ENCODE measurements at places on chromosomes 12 and 14.
A peak's percentile ranks its signal among the peaks of the same experiment; 100 is the strongest.

DNA sequence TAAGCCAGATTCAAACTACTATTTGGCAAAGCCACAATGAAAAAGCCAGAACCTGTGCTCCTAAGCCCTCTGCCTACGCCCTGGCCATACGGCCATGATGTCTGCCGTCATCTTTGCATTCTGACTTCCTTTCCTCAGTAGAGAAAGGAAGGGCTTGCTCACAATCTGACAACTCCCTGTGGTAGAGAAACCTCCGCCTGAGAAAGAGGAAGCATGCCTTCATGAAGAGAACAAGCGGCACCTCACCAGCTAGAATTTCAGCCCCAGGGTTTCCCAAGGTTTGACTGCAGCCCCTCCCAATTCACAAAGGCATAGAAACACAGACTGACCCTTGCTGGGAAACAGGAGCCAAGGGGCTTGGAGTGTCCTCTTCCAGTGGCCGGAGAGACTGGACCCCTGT lies 25.7 kb downstream of the TEP1 start:
- no peak for DNase-seq

DNA sequence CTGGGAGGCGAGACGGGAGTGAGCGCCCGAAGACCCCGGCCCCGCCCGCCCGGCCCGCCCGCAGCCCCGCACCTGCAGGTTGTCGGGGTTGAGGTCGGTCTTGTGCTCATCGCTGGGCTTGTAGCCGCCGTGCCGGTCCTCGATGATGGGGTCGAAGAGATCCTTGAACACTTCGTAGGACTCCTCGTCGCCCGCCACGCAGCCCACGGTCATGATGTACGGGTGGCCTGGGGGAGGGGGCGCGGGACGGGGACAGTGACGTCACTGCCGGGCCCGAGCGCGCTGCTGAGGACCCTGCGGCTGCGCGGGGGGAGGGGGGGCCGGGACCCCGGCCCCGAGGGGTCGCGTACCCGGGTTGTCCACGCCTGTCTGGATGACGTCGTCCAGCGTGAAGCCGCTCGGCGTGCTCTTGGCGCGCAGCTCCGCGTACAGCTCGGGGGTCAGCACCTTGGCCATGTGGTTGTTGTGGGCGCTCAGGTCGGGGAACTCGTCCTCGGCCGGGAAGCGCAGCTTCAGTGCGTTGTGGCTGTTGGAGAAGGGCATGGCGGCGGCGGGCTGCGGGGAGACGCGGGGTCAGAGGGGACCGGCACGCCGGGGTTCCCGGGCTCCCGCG lies 573 bp downstream of the CKB start:
- DNase-seq, result no peak

DNA sequence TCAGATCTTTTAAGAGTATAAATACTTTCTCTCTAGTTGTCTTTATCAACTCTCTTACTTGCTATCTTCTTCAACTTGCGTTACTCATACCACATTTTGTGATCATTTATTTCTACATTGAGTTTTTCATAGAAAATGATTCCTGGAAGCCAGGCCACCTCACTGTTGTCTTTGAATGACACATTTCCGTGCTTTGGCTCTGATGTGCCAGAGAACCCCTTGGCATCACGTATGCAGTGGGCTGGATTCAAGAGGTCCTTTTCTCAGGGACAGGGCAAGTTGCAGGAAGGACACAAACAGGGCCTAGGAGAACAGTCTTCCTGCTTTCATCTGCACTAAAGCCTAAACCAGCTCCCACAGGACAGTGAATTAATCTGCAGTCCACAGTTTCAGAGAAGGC lies 70.3 kb upstream of the PYGL start:
- DNase-seq, result no peak

DNA sequence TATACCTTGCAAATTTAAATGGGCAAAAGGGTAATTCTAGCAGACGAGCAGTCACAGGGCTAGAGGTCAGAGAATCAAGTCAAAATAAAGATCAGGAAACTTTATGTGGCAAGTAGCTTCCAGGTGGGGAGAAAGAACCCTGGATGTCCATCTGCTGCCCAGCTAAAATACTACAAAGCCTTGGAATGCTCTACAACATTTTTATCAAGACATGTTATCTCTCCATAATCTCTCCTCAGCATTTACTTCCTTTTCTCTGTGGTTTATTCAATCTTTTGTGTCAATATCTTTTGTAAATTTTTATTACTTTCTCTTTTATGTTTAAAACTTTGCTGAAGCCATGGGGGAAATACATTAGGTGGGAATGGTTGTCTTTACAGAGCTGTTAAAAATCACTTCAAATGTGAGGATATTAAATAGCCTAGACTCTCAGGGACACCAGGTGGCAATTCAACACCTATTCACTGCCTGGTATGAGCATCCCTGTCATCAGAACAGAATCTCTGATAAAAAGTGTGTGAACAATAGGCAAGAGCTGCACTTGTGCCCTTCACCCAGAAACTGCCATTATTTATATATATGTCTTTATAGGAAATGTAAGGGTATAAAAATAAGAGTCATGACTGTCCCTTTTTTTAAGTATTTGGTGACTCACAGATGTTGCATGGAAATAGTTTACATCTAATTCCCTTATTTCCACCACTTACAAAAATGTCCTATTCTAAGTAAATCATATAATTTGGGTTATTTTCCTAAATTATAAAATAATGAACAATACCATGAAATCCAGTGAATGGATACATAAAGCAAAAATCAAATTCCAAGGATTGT lies 152.9 kb downstream of the EPS8 start:
- no peak for DNase-seq

GRCh38 chr14:22390824-22391461 lies 198.1 kb downstream of the DAD1 start:
- DNase-seq, result no peak

DNA sequence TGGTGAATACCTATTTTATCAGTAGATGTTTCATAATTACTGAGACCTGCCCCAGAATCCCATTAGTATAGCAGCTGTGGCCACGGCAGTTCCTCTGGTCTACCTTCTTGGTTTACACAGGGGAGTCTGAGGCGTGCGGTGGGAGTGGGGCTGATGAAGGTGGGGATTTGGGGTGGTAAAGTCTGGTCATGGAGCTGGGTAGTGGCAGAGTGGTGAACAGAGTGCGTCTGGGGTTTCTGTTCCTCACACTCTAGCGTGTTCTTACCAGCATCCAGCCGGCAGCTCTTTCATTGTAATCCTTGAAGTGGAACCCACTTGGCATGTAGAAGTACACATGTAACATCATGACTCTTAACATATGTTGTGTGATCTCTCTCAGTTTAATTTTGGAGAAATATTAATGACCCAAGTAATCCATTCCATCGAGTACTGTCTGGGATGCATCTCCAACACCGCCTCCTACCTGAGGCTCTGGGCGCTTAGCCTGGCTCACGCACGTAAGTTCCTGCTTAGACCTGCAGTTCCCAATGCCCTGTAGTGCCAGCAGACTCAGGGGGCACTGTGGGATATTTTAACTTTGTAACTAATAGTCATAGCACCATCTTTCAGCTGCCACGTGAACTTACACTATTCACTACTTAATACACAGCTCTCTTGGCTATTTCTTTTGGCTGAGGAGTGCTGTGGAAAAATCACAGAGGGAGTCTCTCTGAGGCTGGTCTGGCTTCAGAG lies 7.9 kb upstream of the DNAH10 start:
- DNase-seq, result no peak

- no peak for DNase-seq
Observed at GRCh38 chr12:50102646-50103309, 1.0 kb upstream of the GPD1 start.

DNA sequence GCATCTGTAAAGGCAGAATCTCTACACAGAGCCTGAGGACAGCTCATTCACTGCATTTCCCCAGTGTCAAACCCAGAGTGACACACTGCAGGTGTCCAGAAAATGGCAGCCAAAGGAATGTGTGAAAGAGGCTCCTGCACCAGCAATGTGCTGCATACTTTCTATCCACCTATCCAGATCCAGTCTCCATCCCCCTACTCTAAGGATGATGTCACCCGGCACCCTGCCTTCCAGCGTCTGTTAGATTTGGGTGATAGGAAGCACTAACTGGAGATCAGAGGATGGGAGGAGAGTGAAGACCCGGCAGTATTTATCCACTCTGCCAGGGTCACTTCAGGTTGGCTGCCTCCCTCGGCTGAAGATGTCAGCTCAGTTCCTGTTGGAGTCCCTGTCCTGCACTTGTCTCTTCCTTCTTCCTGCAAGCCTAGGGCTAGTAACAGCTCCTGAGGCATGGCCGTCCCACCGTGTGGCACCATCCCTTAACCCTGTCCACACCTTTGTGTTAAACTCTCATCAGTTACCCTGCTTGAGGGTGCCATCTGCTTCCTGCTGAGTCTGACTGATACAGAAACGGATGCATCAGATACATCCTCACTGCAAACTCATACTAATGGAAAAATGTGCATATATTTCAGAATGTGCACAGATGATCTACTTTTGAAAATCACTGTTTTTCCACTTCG lies 13.0 kb upstream of the GPR68 start:
- no peak for DNase-seq

GRCh38 chr12:101368016-101368415 lies 39.6 kb downstream of the ARL1 start:
- DNase-seq, result no peak

GRCh38 chr14:41360126-41360525 lies 246.6 kb upstream of the LRFN5 start:
- no peak for DNase-seq

DNA sequence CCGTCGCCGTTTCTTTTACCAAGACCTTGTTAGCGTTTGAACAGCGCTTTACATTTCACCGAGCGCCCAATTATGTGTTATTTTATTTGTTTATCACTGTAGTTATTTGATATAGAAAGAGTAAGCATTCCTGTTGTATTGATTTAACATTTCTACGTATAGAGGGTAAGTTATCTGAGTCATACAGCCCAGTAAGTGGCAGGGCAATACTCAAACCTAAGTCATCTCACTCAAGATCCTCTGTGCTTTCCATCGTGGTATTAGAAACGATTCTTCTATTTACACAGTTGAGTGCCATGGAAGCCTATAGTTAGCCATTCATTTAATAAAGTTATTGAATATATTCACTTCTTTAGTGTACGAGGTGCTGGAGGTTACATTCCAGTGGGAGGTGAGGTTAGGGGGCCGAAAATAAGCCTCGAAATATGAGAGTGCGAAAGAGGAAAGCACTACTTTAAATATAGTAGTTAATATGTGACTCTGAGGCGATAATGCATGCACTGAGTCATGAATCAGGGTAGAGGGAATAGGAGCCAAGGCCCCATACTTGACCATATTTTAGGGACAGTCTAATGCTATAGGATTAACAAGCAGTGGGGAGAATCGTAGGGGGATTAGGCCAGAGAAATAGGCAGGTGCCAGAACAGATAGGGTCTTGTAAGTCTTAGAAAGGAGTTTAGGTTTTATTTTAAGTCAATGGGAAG lies 629 bp downstream of the RAD51AP1 start:
- DNase-seq, result no peak

DNA sequence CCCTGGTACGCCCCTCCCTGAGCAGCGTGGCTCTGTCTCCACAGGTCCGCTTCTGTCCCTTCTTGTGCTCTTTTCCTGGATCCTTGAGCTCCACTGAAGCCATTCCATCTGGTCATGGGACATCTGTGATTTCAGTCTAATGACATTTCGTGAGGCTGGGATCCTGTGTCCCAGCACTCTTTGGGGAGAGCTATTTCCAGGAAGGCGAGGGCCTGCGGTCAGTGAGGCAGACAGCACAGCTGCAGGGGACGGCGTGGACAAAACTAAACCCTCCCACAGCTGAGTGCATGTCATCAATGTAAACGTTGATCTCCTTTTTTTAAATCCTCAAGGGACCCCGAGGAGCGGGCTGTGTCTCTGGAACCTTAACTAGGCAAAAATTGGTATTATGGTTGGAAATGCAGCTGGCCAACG lies 127.7 kb downstream of the DACT1 start:
- DNase-seq, result no peak

DNA sequence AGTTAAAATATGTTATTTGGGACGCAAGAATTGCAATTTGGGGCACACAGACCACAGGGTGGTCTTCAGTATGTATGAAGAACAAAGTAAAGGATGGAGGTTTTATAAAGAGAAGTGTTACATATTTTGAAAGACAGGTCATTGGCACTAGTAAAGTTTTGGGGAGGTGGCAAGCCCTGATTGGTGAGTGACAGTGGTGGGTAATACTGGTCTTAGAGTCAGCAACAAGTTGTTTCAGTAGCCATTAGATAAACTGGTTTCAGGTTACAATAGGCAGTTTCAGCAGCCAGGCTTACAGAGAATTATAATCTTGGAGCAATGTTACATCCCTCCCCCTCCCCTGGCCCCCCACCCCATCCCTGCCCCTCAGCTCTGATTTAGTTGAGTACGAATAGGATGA lies 17.5 kb downstream of the MARK3 start:
- no peak for DNase-seq

DNA sequence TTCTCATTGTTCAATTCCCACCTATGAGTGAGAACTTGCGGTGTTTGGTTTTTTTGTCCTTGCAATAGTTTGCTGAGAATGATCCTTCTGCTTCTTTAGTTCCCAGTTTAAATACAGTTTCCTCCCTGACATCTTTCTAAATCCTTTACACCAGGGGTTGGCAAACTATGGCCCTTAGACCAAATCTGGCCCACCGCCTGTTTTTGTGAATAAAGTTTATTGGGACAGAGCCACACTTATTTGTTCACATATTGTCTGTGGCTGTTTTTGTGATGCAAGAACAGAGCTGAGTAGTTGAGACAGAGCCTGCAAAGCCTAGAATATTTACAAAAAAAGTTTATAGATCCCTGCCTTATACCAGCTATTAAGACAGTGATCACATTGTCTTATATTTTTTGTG lies 53.7 kb downstream of the SERPINA10 start:
- DNase-seq, result no peak

DNA sequence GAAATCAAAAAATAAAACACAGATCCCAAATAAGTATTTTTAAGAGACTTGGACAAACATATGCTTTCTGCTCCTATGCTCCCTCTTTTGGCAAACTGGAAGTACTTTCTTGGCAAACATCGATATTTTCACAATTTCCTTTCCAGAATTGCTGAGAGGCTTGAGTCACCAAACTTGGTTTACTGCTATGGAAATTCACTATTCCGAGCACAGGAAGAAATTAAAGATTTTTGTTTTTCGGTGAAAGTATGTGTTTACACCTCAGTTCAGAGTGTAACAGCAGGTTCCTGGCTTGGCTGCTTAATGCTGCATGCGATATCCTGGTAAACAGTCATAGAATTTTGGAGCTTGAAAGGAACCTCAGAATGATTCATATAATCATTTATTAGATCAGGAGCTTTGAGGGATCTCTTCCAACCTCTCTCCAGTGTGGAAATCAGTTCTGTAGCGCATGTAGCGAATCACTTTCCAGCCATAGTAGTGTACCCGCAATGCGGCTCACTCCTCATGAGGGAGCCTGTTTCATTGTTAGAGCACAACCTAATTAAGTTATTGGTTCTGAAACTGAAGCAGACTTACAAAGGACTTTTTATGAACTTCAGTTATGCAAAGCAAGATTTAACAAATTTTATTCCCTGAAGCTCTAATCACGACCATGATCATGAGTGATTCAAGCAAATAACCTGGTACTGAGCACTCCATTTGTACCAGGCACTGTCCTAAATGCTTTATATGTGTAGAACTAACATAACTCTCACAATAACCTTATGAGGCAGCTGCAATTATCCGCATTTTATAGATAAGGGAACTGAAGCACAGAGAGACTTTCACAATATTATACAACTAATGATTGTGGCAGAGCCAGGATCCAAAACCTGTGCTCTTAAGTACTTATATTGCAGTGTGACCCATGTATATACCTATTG lies 56.4 kb upstream of the ATP2A2 start:
- DNase-seq, result peak; percentile 76
